ENCODE measurements at places on chromosomes 12 and 14.

DNA sequence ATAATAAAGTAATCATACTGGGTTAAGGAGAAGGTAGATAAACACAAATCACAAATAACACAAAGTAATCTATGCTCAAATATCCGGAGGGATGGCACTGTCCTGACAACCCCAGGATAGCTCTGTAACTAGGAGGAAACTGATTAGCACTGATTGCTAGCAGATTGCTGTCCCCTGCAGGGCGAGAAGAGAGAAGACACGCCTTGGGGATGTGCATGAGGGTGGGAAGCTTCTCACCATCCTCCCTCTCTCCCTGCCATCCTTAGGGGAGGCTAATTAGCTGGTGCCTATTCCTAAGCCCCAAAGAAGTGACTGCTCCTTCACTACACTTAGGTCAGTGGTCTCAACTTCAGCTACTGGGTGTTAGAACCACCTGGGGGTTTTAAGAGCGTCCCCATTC is 27.0 kb upstream of the TMEM260 start:
- DNase-seq = no peak

DNA sequence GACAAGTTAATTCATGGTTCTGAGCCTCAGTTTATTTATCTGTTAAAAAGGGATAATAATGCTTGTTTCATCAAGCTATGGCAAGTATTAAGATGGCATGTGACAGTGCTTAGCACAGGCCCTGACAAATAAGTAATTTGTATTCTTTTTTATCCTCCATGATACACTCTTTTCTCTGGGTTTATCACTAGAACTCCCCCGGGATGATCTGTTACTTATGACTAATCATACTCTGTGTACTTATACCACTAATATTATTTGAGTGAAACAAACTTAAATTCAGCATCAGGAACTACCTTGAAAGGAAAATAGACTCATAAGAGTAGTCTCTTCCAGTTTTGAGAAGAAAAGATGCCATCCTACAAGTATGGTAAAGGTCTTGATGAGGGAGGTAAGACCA is 283.8 kb downstream of the PAWR start:
- DNase-seq = no peak

- DNase-seq = no peak
These were observed 80.4 kb upstream of the WSCD2 start for GRCh38 chr12:108048686-108049085.

GRCh38 chr14:71730471-71730870 is 201.8 kb upstream of the RGS6 start:
- DNase-seq = no peak

GRCh38 chr12:53969588-53970259 is 3.2 kb upstream of the HOXC11 start:
- no peak for DNase-seq

GRCh38 chr12:120680165-120680738 is 6.7 kb upstream of the MLEC start:
- DNase-seq = no peak

- DNase-seq = no peak
These were observed 4.4 kb downstream of the SLC38A2 start for GRCh38 chr12:46368138-46368537.

DNA sequence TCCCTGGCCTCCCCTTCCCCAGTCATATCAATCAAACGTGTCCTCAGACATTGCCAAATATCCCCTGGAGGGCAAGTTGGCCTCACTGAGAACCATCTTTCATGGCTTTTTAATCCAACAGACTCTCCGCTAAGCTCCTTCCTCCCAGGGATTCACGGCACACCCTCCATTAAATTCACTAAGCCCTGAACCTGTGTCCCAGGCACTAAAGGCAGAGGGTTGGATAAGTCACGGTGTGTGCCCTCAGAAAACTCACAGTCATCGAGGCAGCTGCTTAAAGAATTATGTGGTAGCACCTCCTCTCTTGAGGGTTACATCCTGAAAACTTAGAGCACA is 167.1 kb downstream of the PIWIL1 start:
- no peak for DNase-seq

DNA sequence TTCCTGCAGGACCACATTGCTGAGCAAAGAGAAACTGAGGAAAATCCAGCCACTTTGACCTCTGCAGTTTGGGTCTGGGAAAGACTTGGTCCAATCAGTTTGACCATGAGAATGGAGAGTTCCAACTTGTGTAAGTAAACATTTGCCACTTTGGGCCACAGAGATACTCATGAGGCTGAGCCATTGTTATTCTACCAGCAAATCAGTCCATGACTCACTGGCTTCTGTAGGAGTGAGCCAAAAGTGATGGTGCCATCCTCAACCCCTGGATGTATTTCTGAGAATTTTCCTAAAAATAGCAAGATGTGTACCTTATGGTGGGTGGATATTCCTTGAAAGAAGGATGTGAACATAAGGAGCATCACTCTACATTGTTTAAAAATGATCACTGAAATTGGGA is 192.9 kb upstream of the OR4E1 start:
- no peak for DNase-seq

- DNase-seq = no peak
These were observed 31.7 kb upstream of the BTBD6 start for GRCh38 chr14:105216490-105217247.

- no peak for DNase-seq
These were observed 43.1 kb upstream of the GXYLT1 start for GRCh38 chr12:42187799-42188198.

All from stimulated activated CD8-positive, alpha-beta memory T cell treated with anti-CD3 and anti-CD28 coated beads, Interleukin-7, amount 100 ng/mL, for 1 hour (primary cell).